ENCODE measurements at places on chromosomes 12 and 14. TPM values are rescaled to one million over a fixed set of nuclear protein-coding genes. Genes with fewer than 3 reads are reported as not detected.

Gene MYL2
- total RNA-seq, result not detected

Gene RTL1
- not detected for total RNA-seq

Gene CAPZA3
- total RNA-seq, result not detected

DNA sequence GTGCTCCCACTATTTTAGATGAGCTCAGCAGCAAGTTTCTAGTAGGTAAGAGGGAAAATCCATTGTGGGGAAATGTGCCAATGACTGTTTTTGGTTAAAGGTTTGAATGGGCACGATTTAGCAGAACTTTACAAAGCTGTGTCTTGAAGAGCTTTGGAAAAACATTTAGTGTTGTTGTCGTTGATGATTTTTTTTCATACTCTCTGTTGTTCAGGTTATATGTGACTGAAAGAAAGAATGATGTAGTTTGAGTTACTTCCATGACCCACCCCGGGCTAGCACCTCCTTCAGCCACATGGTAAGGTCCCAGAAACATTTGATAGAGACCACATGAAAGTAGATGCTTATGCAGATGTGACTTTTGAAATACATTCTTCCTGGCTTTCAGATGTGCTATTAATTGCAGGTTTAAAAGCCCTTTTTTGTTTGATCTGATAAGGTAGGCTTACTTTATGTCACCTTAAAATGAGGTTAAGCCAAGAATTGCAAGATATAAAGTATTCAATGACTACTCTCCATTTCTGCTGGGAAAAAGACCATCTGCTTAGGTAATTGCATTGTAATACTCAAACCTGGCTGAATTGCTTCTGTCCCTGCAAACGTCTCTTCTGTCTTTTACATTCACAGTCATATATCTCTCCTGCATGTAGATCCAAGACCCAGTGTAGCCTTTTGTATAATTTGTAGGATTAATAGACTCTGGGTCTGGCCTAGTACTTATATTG, 250.6 kb downstream of the RGS6 start:
- DNase-seq, result no peak

DNA sequence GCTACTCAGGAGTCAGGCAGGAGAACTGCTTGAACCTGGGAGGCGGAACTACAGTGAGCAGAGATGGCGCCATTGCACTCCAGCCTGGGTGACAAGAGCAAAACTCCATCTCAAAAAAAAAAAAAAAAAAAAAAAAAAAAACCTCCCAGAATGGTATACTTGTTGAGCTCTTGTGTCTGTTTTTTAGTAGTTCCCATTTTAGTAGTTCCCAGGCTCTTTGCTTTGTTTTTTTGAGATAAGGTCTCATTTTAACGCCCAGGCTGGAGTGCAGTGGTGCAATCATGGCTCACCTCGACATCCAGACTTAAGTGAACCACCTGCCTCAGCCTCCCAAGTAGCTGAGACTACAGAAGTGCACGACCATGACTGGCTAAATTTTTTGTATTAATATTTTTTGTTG, 13.4 kb downstream of the ATXN2 start:
- DNase-seq, result no peak

DNA sequence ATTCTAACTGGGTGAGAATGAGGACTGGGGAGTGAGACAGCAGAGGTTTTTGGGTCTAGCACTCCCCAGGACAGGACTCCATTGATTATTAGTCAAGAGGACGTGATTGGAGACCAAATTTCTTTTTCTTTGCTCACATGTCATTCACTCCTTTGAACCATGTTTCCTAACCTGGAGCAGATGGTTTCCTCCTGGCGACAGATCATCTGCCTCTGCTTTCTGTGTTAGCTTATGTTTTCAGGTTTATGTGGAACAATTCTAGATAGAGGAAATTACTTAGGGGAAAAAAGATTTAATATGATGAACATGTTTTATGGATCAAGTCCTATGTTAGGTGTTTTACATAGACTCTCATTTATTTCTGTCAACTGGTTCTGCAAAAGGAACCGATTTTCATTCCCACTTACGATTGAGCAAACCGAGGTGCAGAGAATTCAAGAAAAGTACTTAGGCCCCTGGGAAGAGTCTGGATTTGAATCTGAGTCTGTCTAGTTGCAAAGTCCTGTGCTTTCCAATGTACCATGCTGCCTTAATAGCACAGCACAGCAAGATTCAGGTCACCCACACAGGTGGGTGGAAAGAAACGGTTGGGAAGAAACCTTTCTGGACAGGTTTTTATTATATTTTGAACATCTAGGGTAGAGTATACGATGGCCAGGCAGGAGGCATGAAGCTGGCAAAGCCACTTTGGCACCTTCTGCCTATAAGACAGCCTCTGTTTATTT, 30.8 kb downstream of the SMOC1 start:
- no peak for DNase-seq

DNA sequence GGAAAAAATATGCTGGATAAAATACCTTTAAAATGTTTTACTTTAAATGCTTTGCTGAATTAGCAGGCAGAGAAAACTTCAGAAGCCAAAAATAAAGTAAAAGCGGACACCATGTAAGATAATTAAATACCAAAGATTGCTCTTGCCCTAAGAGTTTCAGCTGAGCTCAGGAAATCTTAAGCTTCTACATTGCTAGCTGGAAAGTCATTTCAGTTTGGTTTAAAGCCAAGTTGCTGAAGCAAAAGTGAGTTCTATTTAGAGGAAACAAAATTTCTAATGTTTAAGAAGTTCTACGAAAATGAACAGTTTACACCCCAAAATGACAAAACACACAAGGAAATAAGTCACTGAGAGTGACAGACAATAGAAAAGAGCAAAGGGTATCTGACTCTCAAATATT, 310.0 kb downstream of the ADAMTS20 start:
- no peak for DNase-seq

Gene HAL
- total RNA-seq, result 0.56 TPM

GRCh38 chr12:111699-112493, 45.3 kb downstream of the IQSEC3 start:
- no peak for DNase-seq

GRCh38 chr14:31026450-31027235, 464 bp upstream of the STRN3 start:
- peak; percentile 91 for DNase-seq
